Renal cortical epithelial cell (primary cell): ENCODE measurements at places on chromosomes 6 and 20. TPM values are rescaled to one million over a fixed set of nuclear protein-coding genes. Genes with fewer than 3 reads are reported as not detected.

DNA sequence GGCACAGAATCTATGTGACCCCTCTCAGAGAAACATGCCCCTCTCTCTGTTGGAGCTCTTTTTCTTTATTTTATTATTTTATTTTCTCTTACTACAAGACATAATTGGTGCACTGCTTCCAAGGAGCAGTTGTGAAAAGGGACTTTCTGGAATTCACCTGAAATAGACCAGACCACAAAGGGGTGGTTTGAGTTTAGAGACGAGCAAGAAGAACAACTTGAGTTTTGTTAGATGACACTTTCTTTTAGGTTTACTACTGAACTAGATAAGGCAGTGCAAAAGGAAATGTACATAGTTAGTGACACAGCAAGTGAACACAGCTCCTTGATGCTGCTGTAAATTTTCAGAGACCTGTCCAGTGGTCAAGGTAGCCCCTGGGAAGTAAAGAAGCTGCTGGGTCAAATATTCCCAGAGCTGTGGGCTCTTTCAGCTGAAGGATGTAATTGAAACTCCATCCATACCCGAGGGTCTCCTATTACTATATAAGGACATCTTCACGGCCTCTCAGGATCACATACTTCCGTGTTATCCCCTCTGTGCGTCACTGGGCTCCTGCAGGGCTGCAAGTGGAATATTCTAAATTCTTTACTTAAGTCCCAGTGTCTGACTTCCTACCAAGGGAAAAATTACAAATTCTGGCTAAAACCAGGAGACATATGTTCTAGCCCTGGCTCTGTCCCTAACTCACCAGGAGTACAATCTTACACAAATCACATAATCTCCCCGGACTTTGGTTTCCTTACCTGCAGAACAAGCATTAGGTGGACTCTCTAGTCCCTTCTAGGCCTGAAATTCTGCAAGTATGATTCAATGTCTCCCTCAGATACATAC is 69.1 kb upstream of the ADTRP start:
- no peak for DNase-seq

GRCh38 chr20:56748476-56749377 is 119.6 kb downstream of the TFAP2C start:
- no peak for DNase-seq

- no peak for DNase-seq
Measured at GRCh38 chr20:32767418-32768198, 5.4 kb downstream of the DNMT3B start.

GRCh38 chr6:149334201-149334600 is 16.7 kb downstream of the TAB2 start:
- DNase-seq, result peak; percentile 93

DNA sequence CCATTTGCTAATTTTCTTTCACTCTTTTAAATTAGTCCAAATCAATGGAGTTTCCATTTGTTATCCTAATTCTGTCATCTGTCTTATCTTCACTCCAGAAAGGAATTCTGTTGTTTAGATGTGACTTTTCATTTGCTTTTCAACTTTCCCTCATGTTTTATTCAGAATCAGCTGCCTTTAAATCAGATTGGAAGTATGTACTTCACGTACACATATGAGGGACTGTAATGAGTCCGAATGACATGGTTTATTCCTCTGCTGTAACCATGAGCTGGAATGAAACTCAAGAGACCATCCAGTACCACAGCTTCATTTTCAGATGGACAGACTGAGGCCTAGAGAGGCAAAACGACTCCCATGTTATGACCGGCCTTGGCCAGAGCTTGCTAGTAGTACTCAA is 302.3 kb downstream of the KIF16B start:
- no peak for DNase-seq

DNA sequence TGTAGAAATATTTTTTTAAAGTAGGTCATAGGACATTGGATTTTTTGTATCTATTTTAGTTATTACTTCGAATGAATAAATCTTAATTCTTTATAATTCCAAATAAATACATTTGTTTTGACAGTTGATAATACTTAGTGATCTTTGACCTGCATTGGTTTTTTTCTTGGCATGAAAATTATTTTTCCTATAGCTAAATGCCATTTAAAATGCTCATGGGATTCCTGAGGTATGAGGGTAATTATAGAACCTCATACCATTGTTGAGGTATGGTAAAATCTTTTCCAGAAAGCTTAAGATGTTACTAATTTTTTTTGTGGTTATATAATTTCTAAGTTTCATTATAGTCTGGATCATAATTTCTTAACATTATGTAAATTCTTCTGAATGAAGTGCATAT is 8.3 kb downstream of the PM20D2 start:
- DNase-seq, result no peak

- DNase-seq, result no peak
Measured at GRCh38 chr20:50655311-50655880, 35.9 kb downstream of the RIPOR3 start.

DNA sequence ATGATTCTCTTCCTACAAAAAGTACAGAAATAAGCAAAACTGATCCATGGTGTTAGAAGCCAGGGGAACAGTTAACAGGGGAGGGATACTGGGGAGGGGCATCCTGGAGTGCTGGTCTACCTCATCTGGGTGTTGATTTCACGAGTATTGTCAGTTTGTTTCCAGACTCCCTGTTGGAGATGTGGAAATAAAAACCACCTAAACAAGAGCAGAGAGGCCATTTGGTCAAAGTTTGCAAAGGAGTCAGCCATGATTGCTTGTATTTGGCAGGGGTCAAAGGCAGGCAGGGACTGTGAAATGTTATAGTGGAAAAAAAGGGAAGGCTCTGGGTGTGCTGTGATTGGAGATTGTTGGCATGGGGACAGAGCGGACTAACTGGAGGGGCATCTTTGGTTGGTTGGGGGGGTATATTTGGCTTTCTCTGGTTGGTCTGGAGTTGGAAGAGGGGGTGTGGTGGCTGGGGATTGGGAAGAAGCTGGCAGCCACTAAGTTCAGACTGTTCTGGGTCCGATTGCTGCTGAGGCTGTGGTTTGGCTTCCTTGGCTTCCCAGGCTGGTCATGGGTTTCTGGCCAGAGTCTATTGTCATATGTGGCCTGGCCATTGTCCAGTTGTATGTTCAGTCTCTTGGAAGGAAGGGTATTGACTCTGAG is 14.9 kb upstream of the PANK2 start:
- no peak for DNase-seq

GRCh38 chr6:120857422-120857821 is 476.9 kb downstream of the TBC1D32 start:
- DNase-seq, result no peak

GLO1 gene
- total RNA-seq, result 117 and 219 TPM in 2 replicates

CTSZ gene
- 244 and 387 TPM in 2 replicates for total RNA-seq

SRMS gene
- not detected in 2 replicates for total RNA-seq

TBXT gene
- not detected in 2 replicates for total RNA-seq

DLK2 gene
- 1.3 TPM in 1 of 2 replicates, not detected in the other for total RNA-seq

CALHM6 gene
- 1.6 and 3.1 TPM in 2 replicates for total RNA-seq

CNBD2 gene
- total RNA-seq, result 1.2 and 3.6 TPM in 2 replicates

HLA-DRB1 gene
- total RNA-seq, result 0.99 and 18.2 TPM in 2 replicates
